ENCODE measurements at places on chromosomes 3 and 15.

DNA sequence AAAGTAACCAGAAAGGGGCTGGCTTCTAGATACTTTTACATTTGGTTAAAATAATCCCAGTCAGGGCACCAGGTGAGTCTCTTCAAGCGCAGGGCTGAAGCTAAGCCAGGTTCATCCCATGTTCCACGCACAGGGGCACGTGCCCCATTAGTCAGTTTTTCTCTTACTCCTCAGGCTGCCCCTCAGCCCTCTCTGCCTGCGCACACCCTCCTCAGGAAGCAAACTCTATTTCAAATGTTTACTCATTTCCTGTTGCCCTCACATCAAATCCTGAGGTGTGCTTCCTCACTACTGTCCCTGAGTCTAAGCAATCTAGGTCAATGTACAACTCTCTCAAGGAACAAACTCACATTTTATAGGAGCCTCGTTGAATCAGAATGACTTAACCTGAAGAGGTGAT is 48.5 kb downstream of the THBS1 start:
- DNase-seq: no peak

- no peak for DNase-seq
Measured at GRCh38 chr3:149605902-149606301, 51.9 kb downstream of the WWTR1 start.

DNA sequence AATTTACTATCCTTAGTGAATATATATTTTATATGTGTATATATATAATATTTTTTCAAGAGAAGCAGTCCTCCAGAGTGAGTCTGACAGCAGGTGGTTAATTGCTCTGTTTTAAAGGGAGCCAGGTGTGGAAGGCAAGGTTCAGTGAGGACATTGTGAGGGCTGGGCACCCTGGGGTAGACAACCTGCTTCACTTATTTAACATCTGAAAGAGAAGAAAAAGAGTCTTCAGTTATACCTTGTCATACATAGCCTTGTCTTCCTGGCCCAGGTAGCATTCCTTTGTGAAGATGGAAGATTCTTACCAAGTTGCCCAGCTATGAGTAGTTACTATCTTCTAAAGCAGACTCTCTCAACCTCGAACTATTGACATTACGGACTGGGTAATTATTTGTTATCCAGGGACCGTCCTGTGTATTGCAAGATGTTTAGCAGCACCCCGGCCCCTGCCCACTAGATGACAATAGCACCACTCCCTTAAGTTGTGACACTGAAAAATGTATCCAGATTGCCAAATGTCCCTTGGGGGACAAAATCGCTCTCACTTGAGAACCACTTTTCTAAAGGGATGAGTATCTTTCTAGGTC is 336.0 kb upstream of the TRIM42 start:
- DNase-seq: no peak

DNA sequence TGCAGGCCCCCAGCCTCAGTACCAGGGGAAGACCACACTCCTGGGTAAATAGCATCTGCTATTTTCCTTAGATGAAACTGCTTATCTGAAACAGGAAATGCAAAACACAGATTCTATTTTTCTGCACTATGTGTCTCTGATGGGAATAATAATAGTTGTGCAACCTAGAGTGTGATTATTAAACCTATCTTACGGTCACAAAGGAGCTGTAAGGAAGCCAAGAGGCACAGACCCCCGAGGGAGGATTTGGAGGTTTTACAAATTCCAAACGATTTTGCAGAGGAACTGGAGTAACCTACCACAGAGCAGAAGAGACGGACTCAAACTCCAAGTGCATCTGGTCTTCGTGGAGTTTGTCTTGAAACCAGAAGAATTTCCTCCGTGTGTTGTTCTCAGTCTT is 14.1 kb upstream of the APOD start:
- no peak for DNase-seq

GRCh38 chr3:59456852-59457485 is 407.1 kb upstream of the CFAP20DC start:
- no peak for DNase-seq

- no peak for DNase-seq
Measured at GRCh38 chr15:25960273-25960672, 97.1 kb upstream of the ATP10A start.

GRCh38 chr3:127630811-127631714 is 2.1 kb downstream of the PODXL2 start:
- DNase-seq: no peak

DNA sequence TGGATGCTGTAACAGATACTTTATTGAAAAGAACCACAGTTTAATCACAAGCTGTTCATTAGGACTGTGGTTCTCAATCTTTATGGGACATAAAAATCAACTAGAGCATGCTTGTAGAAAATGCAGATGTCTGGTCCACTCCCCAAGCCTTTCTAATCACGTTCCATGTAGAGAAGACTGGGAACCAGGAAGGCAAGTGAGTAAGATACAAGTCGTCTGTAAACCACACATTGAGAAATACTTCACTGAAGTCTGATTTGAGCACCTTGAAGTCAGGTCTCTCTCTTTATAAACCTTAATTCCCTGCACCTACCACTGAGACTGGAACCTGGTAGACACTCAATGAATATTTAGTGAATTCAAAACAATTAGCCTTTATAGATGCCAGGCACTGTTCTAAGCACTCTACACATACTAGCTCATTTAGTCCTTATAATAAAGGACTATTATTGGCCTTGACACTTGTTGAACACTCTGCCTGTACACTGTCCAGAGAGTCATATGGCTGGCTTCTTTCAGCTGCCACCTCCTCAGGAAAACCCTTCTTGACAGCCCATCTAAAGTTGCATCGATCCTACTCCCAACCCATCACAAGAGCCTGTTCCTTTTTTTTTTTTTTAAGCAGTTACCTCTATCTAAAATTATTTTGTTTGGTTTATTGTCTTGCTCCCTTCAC is 59.0 kb upstream of the CMSS1 start:
- no peak for DNase-seq

GRCh38 chr3:165446555-165446954 is 250.4 kb upstream of the SLITRK3 start:
- no peak for DNase-seq
